Renal cortex interstitium (tissue), 15 donors: ENCODE measurements at places on chromosomes 4 and X.
A peak's percentile ranks its signal among the peaks of the same experiment; 100 is the strongest.

DNA sequence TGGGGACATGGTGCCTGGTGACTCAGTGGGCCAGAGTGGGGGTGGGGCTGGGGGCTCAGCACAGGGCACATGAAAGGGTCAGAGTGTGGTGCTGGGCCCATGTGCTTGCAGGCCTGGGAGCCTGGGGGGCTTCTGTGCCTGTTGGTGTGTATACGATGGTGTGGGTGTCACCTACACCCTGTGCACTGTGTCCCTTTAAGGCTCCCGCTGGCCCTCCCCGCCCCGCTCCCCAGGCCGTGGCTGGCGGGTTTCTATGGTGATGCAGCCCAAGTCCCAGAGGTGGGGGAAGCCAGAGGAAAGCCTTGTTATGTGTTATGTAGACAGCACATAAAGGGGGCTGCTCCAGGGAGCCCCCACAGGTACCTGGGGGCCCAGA lies 5.5 kb downstream of the L1CAM start:
- no peak for DNase-seq

- DNase-seq: no peak
These were observed 63.3 kb downstream of the PHKA2 start for GRCh38 chrX:18920566-18920965.

DNA sequence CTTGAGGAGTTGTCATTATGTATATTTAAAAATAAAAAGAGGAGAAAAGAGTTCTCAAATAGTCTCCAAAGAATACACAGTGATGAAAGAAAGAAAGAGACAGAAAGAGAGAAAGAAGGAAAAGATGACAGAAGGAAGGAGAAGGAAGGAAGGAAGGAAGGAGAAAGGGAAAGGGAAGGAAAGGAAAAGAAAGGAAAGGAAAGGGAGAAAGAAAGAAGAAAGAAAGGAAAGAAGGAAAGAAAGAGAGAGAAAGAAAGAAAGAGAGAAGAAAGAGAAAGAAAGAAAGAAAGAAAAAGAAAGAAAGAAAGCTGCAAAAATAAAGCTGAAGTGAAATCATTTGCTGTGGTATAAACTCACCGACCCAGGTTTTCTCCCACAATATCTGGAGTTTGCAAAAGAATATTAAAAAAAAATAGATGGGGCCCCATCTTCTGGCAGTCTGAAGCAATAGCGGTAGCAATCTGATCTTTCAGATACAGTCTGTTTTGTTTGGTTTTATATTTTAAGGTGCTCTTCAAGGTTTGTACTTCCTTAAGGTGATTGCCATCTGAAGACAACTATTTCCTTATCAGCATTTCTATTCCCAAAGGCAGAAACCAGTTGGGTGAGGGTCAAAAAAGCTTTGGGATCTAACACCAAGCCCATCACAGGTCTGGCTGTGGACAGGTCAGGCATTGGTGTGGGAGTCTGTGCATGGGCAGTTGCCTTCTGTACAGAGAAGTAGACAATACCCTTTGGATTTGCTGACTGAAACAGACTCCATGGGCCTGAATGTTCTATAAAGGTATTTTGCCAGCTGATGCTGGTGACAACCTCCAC lies 160.4 kb downstream of the CPEB2 start:
- no peak for DNase-seq

GRCh38 chrX:123917069-123917468 lies 44.4 kb upstream of the STAG2 start:
- DNase-seq: no peak

- no peak for DNase-seq
These were observed 230.8 kb downstream of the SHOX start for GRCh38 chrX:861340-861890.

DNA sequence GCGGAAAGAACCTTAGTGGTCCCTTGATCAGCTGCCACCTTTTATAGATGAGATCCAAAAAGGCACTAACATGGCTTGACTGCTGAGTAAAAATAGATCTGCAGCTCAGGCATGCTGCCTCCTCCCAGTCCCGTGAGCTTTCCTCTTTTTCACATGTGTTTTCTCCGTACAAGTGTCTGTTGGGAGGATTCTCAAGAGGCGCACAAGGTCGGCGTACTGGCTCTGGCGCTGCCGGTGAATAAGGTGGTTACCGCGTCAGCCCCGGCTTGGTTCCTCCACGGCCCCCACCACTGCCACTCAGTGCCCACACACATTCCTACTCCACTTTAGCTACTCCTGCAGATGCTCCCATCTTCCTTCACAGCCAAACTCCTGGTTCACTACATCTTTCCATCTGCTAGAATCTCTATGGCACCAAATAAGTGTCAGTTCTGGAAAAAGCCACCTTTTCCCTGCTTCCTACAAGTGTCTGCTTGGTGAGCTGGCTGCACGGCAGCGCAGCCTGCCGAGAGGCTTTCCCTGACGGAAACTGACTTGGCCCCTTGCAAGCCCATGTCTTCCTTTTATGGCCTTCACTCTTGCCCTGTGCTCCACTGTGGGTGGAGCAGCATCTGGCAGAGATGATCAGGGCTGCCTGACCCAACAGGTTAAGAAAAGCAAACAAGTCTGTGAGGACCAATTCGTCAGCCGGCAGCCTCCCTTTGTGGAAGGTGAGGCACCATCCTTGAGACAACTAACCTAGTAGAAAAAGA lies 99.8 kb downstream of the KLHL8 start:
- no peak for DNase-seq

GRCh38 chr4:48815483-48815882 lies 15.4 kb upstream of the OCIAD1 start:
- DNase-seq: no peak

DNA sequence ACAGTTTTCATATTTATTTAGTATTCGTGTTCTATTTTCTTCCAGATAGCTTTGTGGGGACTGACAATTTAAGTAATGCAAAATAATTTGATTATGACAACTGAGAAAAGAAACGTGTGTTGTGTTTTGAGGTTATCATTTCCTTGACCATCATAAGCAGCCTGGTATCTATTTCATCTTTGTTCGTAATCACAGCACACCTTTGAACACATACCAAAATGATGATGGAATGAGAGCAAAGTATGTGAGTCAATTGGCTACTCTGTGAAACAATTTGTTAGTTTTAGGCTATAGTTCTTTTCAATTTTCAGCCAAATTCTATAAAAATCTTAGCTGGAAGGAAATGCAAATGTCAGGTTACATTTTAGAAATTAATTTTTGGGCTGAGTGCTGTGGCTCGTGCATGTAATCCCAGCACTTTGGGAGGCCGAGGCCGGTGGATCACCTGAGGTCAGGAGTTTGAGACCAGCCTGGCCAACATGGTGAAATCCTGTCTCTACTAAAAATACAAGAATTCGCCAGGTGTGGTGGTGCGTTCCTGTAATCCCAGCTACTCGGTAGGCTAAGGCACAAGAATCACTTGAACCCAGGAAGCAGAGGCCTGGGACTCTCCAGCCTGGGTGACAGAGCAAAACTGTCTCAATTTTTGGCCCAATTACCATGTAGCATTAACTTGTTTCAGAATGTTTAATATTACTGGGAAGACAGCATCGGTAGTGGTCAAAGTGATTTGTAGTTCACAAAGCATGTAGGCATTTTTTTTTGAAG lies 1.1 kb upstream of the DUSP21 start:
- DNase-seq: no peak

DNA sequence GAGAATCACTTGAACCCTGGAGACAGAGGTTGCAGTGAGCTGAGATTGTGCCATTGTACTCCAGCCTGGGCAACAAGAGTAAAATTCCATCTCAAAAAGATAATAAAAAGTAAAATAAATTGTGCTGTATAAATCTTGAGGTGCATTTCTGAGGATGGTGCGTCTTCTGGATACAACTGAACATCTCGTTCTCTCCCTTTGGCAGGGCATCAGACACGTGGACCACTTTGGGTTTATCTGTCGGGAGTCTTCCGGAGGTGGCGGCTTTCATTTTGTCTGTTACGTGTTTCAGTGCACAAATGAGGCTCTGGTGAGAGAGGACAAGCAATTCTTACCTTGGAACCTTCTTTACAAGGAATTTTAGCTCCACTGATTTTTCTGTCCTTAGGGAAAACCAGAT lies 60.2 kb downstream of the PTTG2 start:
- DNase-seq: no peak

DNA sequence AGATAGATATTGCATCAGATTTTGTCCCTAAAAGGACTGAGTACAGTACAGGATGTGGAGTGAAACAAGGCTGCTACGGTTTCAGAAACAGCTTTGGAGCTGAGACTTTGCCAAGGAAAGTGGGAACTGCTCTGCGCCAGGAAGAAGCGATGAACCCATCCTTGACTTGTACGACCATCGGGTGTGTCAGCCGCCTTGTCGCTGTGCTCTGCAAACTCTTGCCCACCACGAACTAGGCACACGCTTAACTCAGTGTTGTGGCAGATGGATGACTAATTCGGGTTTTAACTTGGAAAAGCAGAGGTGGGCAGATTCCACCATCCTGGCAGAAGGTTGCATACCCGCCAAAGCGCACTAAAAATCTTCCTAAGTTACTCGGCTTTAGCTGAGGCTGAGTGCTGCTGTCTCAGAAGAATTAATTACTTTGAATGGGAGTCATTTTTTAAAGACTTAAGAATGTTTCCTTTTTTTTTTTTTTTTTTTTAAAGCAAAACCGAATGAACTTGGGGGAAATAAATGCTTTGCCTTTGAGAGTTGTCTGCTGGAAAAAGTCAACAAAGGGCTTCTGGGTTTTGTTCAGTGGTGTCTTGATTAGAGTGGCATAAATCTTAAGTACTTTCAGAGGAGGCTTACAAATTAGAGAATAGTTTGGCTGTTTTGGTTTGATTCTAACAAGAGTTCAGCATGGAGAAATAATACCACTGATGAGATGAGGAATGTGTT lies 69.5 kb downstream of the SHROOM2 start:
- DNase-seq: no peak

- DNase-seq: no peak
These were observed at the start of gene CPLX1 for GRCh38 chr4:825971-826330. CPLX1 (minus strand) TSS chr4:826129; CDS start chr4:824522, 1,607 bp downstream.

GRCh38 chr4:105994061-105994460 lies 98.8 kb downstream of the NPNT start:
- DNase-seq: no peak

GRCh38 chr4:62208921-62209320 lies 1008.8 kb downstream of the ADGRL3 start:
- no peak for DNase-seq

DNA sequence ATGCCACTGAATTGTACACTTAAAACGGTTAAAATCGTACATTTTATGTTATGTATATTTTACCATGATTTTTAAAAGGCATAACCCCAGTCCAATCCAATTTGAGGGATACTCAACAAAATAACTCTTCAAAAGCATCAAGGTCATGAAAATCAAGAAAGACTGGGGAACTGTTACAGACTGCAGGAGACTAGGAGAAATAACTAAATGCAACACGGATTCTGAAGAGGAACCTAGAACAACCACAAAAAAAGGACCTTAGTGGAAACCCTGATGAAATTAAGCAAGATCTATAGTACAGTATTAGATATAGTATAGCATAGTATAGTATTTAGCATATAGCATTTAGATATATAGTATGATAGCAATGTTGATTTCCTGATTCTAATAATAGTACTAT lies 26.8 kb downstream of the SH3KBP1 start:
- DNase-seq: no peak

GRCh38 chrX:35626124-35626523 lies 172.0 kb upstream of the MAGEB16 start:
- no peak for DNase-seq

GRCh38 chr4:108834835-108835384 lies 72.1 kb upstream of the ETNPPL start:
- peak; percentile 46 for DNase-seq

DNA sequence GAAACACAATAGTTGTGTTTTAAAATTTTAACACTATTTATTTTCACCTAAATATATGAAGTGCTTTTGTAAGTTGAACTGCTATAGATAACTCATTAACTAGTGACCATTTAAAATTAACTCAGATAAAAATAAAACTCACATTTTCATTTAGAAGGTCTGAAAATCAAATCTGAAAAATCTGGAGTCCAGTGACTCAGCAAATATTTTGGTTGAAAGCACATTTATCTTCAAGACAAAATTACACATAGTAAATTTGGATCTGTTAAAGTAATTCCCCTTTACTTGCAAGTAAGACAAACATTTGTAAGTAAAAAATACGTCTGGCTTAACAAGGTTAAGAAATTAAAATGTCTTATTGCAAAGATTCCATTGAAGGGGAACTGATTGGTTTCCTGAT lies 589.1 kb downstream of the TRIML1 start:
- no peak for DNase-seq

DNA sequence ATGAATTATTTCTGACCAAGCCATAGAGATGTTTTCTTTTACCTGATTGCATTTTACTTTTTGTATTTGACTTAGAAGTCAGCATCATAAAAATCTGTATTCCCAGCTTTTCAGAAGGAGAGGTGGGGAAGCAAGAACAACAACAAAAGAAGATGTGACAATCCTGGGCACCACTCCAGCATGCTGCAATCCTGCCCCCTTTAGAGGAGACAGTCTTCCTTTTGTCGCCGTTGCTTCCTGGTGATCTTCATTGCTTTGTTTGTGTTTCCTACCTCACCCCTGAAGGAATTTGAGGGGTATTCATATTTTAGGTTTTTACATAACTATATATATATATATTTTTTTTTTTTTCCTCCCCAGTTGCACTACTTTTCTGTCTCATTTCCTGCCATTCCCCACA lies 3.7 kb downstream of the QRFPR start:
- DNase-seq: no peak

DNA sequence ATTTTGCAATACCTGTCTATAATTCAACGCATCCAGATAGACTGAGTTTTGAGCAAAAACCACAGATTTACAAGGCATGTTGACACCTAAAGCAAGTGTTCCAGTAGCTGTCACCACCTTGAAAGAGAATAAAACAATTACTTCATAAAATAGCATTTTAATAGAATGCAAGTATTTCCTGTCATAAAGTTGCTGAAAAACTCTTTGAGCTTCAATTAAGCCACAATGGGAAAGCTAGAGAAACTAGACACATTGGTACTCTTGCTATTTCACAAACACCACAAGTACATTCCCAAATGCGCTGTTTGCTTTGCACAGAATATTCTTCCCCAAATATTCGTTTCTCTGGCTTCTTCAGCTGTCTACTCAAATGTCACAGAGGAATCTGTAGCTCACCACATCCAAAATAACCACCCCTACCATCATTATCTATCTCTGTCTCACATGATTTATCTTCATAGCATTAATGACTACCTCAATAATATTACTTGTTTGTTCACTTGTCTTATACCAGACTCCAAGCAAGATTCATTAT lies 70.3 kb downstream of the DDX60 start:
- no peak for DNase-seq
